Ureter (tissue), 1 donor: ENCODE measurements at places on chromosomes 3 and 15. TPM values are rescaled to one million over a fixed set of nuclear protein-coding genes. Genes with fewer than 3 reads are reported as not detected.

- DNase-seq: no peak
Observed at GRCh38 chr3:25578059-25578458, 86.6 kb downstream of the TOP2B start.

- DNase-seq: no peak
Observed at GRCh38 chr15:38164061-38164460, 88.6 kb upstream of the SPRED1 start.

DNA sequence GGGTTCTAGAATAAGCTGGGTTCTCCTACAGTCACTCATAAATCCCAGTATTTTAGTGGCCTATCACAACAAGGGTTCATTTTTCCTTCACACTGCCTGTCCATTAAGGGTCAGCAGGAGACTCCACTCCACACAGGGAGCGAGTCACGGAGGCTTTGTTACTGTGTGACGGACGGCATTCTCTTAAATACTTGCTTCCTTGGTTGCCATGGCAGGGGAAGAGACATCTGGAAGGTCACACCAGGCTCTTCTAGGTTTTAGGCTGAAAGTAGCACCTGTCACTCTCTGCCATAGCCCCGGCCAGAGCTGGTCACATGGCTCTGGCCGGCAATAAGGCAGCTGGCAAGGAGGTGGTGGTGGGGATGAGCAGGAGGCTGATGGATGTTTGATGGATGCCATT, 89.4 kb upstream of the ANKRD34C start:
- no peak for DNase-seq

Gene CYP1A1
- not detected for total RNA-seq
